ENCODE measurements at places on chromosomes 13 and 19. TPM values are rescaled to one million over a fixed set of nuclear protein-coding genes. Genes with fewer than 3 reads are reported as not detected.

DNA sequence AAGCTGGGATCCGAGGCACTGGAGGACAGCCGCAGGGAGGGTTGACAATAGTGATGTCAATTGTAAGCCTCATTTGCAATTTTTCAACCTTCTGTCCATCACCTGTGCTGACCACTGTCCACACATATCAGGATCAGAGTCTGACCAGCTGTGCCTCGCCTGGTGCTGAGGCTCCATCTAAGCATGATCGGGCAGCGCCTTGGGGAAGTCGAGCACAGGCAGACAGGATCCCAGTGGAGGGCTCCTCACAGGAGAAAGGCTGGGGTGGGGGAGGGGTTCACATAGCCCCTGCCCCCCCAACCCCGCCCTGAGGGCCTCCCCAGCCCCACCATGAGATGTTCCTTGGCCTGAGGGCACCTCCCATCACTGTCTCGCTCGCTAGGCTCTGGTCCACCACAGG lies 60.3 kb downstream of the RAB20 start:
- DNase-seq: no peak

GRCh38 chr13:99279637-99280036 lies 21.5 kb upstream of the GPR18 start:
- no peak for DNase-seq

DNA sequence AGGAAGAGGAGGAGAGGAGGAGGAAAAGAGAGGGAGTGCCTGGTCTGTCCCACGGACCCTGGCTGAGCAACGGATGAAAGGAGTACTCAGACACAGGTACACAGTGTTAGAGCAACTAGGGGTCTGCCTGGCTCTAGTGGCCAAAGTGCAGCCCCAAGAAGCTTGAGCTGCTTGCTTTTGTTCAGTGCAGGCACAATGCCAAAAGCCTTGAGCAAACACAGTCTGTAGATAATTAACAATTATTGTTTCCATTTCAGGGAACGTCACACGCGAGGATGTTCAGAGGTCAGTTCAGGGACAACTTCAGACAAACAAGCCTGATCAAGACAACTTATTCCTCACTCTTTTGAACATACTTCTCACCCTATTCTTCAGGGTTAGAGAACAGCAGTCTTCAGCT lies 32.2 kb upstream of the ZNF726 start:
- DNase-seq: no peak

DNA sequence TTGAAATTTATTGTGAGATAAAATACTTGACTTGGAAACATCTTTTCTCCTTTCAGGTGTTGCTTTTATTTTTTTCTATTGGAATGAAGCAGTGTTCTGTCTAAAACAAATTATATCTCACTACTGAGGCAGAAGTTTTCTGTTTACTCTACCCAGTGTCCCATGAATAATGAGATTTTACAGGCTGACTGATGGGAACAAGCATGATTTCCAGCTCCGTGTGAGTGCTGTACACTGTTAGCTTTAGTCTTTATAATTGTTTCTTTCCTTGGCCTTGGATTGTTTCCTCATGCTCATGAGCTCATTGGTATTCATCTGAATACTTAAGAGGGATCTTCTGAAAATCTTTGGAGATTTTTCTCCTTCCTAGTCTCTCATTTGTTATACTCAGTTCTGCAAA lies 2049.5 kb upstream of the PRR20A start:
- no peak for DNase-seq

DNA sequence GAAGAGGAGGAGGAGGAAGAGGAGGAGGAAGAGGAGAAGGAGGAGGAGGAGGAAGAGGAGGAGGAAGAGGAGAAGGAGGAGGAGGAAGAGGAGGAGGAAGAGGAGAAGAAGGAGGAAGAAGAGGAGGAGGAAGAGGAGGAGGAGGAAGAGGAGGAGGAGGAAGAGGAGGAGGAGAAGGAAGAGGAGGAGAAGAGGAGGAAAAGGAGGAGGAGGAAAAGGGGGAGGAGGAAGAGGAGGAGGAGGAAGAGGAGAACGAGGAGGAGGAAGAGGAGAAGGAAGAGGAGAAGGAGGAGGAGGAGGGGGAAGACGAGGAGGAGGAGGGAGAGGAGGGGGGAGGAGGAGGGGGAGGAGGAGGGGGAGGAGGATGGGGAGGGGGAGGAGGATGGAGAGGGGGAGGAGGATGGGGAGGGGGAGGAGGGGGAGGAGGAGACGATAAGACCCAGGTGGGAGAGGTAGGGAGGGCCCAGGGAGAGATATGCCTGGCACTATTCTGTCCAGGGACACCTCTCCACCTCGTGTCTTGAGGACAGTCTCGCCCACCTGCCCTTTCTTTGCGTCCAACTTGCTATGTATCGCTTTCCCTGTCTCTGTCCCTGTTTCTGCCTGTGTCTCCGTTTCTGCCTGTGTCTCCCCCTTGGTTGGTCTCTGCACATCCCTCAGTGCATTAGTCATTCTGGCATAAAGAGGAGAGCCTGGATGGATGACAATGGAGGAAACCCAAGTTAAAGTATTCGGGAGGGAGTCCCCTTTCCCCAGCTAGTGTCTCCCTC lies 7.1 kb upstream of the KLK5 start:
- DNase-seq: no peak

- DNase-seq: no peak
Measured at GRCh38 chr13:21501686-21502085, 42.6 kb upstream of the ZDHHC20 start.

- no peak for DNase-seq
Measured at GRCh38 chr13:112890316-112891145, 78.5 kb upstream of the MCF2L start.

- no peak for DNase-seq
Measured at GRCh38 chr13:112626124-112626523, 38.2 kb upstream of the TUBGCP3 start.

GRCh38 chr19:2588081-2588777 lies 112.3 kb downstream of the GADD45B start:
- no peak for DNase-seq

GRCh38 chr13:37608750-37609339 lies 10.3 kb upstream of the POSTN start:
- DNase-seq: no peak

DNA sequence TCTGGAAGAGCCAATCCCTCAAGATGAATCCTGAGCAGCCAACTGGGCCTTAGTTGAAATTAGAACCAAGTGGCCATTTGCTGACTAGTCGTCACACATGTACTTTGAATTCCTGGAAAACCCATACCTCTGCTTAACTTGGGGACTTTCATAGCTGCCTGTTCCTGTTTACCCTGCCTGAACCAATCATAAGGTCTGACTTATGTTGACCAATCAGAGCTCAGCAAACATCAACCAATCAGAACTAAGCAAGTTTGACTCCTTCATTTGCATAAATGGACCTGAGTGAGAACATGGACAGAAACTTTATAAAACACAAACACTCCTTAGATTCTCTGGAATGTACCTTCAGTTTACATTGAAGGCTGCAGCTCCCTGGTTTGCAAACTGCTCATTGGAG lies 50.8 kb downstream of the LATS2 start:
- DNase-seq: no peak

GRCh38 chr13:111923991-111924677 lies 142.8 kb upstream of the SOX1 start:
- no peak for DNase-seq

GRCh38 chr13:23724196-23724970 lies 154.2 kb downstream of the TNFRSF19 start:
- no peak for DNase-seq

- DNase-seq: no peak
Measured at GRCh38 chr13:44234566-44234965, 139.1 kb upstream of the SERP2 start.

DNA sequence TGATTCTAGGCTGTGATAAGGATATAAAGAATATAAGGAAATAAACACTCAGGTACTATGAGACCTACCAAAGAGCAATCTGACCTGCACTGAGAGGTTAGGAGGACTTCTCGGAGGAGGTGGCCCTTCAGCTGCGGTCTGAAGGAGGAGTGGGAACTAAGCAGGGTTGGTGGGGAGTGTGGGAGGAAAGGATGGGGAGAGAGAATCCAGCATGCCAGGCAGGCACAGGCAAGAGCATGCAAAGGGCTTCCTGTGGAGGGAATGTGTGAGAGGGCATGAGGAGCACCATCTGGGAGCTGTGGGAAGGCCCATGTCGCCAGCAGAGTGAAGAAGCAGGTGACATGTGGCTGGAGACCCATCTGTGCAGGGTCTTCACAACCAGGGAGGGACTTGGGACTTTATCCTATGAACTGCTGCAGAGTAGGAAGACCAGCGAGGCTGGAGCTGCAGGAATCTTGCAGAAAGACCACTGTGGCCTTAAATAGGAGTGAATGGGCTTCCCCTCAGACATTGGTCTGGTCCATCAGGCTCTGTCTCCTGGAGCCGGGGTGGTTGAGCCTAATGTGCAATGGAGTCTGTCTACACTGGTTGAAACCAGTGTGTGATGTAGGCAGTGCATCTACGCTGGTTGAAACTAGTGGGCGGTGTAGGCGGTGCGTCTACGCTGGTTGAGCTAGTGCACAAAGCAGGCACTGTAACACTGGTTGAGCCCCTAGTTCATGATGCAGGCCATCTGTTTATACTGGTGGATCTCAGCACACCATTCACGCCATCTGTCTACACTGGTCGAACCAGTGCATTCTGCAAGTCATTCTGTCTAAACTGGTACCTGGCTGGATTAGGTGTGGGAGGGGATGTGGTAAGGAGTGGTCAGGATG lies 6.4 kb downstream of the CHST8 start:
- no peak for DNase-seq

- DNase-seq: no peak
Measured at GRCh38 chr13:27919934-27920676, at the start of gene PDX1. Gene PDX1, plus strand, starts transcription at chr13:27920000. Its CDS starts 139 bp downstream, at chr13:27920139.

GRCh38 chr19:29171525-29171924 lies 41.4 kb downstream of the UQCRFS1 start:
- no peak for DNase-seq

- DNase-seq: no peak
Measured at GRCh38 chr13:90594681-90595080, 752.8 kb upstream of the MIR17HG start.

The KLK4 gene
- not detected for total RNA-seq

The ZNF547 gene
- total RNA-seq: 4.4 TPM

The MEIOSIN gene
- total RNA-seq: not detected

The CAPNS1 gene
- total RNA-seq: 569 TPM

The CEACAM3 gene
- not detected for total RNA-seq

The YJEFN3 gene
- 10.0 TPM for total RNA-seq

The LHB gene
- not detected for total RNA-seq

The CXCL17 gene
- not detected for total RNA-seq

The MUC16 gene
- under 0.01 TPM for total RNA-seq

The ZNF296 gene
- total RNA-seq: 6.2 TPM

The ZNF726 gene
- 16.6 TPM for total RNA-seq

The LGALS14 gene
- not detected for total RNA-seq
